ENCODE measurements at places on chromosomes 2 and 18.

DNA sequence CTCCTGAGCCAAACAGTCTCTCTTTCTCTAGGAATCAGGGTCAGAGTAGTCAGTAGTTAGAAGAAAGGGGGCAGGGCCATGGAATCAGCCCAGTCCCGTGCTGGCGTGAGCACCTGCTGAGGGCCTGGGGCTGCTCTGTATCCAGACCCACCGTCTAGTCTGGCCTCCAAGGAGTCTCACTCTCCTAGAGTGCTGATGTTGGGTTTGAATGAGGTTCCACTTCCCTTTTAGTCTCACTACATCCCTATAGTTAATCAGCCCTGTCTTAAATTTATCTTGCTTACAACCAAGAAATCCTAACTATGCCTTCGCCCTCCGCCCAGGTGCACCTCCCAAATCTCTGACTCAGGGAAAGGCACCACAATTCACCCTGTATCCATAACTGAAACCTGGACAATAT is 13.4 kb upstream of the KCTD1 start:
- no peak for DNase-seq

DNA sequence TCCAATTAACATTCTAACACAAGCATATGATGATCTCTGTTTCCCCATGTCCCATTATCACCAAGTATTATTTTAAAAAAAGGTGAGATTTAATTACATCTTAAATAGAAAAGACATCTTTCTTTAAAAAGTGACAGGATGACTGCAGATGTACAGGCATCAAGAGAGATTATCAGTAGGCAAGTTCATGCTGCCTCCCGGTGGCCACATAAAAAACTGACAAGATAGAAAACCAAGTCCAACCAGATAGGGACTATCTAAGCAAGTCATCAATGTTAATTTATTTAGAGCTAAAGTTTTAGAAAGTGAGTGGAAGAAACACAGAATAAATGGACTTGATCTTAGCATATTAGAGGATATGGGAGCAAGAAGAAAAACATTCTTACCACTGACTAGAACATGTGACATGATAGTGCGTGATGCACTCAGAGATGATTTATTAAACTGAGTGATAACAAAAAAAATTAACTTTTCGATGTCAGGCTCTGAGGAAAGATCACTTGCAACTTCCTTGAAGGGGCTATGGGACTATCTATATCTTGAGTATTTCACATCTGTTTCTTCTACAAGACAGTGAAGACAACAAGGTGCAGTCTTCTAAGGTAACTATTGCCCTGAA is 5.4 kb upstream of the TDRD15 start:
- DNase-seq, result no peak

GRCh38 chr18:49521216-49521835 is 34.3 kb upstream of the C18orf32 start:
- DNase-seq, result no peak

GRCh38 chr2:3146772-3147650 is 230.6 kb downstream of the EIPR1 start:
- no peak for DNase-seq

- DNase-seq, result no peak
Measured at GRCh38 chr18:27556741-27557140, 371.6 kb upstream of the CHST9 start.

- no peak for DNase-seq
Measured at GRCh38 chr2:157822993-157823392, 53.1 kb downstream of the ACVR1 start.

GRCh38 chr2:168920504-168921157 is 19.5 kb downstream of the G6PC2 start:
- DNase-seq, result no peak

DNA sequence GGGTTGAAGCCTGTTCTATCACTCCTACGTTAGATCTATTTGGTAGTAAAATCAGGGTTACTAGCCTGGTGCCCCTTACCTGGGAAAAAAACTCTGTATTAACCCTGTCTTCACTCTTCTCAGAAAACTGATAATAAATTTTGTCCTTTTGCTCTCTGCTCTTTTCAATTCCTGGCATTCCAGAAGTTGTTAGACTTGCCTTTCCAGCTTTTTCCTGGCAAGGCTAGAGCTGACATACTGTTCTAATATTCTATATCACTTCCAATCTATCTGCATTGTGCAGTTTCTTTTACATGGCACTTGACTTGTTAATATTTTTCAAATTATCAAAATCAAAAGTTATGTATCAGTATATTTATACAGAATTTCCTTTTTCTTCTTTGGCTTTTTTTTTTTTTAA is 162.2 kb downstream of the FIGN start:
- DNase-seq, result no peak

DNA sequence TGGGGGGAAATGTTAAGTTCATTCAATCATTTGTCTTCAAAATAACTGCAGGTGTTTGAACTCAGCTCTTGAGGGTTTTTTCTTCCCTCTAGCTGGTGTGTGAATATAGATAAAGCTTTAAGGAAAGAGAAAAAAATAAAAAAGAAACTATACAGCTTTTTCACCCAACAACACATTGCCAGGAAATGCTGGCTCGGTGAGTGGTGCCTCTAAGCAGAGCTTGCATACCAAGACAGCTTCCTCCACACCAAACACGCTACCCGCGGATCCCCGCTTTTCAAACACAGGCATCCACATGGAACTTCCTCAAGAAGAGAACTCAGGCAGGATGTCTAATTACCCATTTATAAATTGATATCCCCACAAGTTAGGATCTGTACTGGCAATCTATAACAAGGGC is 69.8 kb upstream of the TANK start:
- no peak for DNase-seq

DNA sequence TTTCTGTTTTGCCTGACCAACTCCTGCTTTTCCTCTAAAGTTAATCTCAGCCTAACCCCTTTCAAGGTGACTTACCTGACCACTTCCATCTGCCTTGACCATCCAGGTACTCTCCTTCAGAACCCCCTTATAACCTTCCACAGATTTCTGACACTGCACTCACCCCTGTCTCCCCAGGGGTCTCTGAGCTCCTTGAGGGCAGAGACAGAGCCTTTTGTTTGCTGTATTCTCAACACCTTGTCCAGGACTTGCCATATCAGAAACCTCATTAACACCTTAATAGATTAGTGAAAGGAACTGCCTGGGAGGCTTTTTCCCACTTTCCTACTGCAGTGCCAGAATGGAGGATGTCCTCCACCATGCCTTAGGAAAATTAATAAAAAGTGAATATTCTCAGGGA is 119.7 kb upstream of the SERPINE2 start:
- DNase-seq, result no peak

- no peak for DNase-seq
Measured at GRCh38 chr2:238100821-238101771, 956 bp downstream of the ESPNL start.

DNA sequence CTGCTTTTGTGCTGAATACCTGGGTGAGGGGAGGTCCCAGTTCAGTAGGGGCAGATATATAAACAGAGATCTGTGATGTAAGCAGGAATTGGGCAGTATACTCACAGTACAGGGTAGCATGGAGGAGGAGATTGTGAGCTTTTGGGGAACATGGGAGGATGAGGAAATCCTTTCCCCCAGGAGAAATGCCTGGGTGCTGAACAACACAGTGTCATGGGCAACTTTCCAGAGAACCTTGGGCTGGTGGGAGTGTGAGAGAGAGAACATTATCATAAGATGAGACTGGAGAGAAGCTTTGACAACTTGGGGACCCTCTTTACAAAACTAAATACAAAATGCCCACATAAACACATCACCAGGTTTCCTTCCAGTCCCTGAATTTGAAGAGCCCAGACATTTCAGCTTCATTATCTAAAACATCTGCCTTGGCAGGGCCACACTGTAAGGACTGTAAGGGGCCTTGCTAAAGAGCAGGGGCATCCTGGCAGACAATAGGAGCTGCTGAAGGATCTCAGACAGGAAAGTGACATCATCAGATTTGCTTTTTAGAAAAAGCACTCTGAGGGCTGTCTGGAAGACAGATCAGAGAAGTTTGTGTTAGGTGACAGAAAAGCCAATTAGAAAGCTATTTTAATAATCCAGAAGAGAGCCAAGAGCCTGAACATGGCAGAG is 303.1 kb upstream of the FBXO11 start:
- DNase-seq, result no peak

DNA sequence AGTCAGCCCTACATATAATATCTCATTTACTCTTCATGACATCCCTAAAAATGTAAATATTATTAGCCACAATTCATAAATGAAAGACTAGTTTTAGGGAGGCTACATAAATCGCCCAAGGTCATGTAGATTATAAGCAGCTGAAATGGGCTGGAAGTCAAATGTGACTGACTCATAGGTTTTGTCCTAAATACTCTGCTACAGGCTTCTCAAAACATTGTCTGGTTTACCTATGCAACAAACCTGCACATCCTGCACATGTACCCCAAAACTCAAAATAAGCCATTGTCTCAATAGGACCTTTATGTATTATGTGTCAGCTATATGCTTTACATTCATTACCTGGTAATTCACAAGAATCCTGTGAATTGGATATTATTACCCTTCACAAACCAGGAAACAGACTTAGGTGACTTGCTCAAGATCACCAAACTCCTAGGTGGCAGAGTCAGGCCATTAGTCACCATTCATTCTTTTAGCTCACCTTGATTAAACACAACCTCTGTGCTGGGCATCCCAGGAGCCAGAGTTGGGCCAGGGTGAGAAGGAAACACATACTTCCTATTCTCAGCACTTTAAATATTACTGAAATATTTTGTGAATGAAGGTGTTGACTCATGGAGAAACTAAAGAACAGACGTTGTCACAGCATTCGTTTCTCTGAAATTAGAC is 69.4 kb upstream of the CPO start:
- DNase-seq, result no peak

GRCh38 chr2:25227576-25227975 is 59.2 kb upstream of the POMC start:
- DNase-seq, result no peak

- no peak for DNase-seq
Measured at GRCh38 chr2:96522304-96523203, 14.0 kb upstream of the ARID5A start.

GRCh38 chr18:49856496-49856895 is 43.2 kb upstream of the ACAA2 start:
- DNase-seq, result no peak
